ENCODE measurements at places on chromosomes 3 and 15. TPM values are rescaled to one million over a fixed set of nuclear protein-coding genes. Genes with fewer than 3 reads are reported as not detected.
A peak's percentile ranks its signal among the peaks of the same experiment; 100 is the strongest.

The SNTN gene
- total RNA-seq = not detected

The MAP3K13 gene
- total RNA-seq = 13.0 TPM

The IL20RB gene
- total RNA-seq = 3.9 TPM

The MRPS11 gene
- 28.8 TPM for total RNA-seq

The LRRC31 gene
- not detected for total RNA-seq

DNA sequence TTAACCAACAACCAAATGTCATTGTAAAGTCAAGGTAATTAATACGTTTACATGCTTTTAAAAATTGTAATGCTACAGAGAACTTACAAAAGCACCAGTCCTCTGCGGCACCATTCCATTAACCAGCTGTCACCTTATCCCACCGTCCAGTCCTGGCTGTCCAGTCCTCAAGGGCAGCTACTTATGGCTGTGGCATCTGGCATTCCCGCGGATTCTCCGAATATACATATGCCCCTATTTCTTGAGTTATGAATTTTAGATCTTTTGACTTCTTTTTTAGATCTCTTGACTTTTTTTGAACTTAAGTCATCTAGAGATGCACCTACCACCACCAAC, 382 bp upstream of the POMGNT2 start:
- DNase-seq = no peak

GRCh38 chr15:30924353-30924752, 20.6 kb downstream of the FAN1 start:
- peak; percentile 15 for DNase-seq

DNA sequence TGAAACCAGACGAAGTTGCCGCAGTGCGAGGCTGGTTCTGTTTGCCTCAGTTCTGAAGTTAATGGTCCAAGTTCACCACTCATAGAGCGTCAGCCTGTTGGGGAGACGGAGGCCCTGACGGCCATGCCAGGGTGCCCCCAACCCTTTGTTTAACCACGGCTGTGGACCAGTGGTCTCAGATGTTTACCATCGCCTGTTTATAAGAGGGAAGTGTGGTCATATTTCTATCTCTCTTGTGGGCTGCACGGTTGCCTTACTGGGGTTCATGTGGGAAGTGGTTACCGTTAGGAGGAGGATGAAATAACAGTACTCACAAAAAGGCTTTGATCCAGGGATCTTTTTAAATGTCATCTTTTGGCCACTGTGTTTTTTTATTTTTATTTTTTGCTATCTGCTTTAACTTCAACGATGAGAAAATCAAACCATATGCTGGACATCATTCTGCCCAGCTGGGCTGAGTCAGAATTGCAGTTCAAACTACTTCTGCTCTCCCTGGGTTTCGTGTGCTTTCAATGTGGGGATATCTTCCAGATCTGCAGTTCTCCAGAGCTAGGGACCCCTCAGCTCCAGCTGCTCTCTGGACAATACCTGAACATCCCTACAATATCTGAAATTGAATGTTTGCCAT, 17.8 kb downstream of the SMAD3 start:
- peak; percentile 58 for DNase-seq

DNA sequence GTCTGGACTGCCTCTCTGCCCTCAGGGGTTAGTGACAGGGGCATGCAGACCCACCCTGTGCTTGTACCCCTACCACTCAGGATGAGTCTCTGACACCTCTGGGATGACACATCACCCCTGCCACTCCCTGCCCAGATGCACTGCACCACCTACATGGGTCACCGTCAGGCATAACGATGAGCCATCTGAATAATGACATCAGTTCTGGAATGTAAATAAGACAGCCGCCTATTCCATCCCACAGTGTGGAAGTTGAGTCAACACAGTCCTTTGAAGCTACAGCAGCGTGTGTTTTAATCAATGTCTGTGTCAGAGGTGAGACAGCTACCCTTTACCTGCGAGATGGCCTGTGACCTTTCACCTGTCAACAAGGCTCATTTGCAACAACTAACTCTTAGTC, 268.7 kb upstream of the ARRDC4 start:
- DNase-seq = no peak

- peak; percentile 51 for DNase-seq
Observed at GRCh38 chr15:78050826-78051225, 26.7 kb downstream of the TBC1D2B start.

All from fibroblast of the aortic adventitia (primary cell).